ENCODE measurements at places on chromosomes 6 and 20.

DNA sequence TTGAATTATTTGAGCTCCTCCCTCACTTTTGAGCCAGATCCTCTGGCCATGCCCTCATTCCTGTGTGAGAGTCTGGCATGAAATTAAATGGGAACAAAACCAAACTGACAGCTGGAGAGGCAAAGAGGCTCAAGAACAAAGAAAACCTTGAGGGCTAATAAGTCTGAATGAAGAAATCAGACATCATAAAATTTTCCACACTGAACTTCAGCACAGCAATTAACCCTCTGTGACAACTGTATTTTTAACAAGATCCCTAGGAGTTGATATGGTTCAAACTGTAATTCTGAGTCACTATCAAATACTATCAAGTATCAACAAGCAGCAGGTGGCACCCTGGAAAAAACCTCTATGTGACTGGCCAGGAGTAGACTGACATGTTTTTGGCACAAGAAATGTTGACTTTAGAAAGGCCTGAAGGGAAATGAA, 109.4 kb upstream of the EMILIN3 start:
- peak; percentile 28 for DNase-seq

- no peak for DNase-seq
Measured at GRCh38 chr6:64955435-64955848, 751.6 kb downstream of the EYS start.

- DNase-seq, result no peak
Measured at GRCh38 chr6:3402310-3403237, 54.3 kb downstream of the SLC22A23 start.

DNA sequence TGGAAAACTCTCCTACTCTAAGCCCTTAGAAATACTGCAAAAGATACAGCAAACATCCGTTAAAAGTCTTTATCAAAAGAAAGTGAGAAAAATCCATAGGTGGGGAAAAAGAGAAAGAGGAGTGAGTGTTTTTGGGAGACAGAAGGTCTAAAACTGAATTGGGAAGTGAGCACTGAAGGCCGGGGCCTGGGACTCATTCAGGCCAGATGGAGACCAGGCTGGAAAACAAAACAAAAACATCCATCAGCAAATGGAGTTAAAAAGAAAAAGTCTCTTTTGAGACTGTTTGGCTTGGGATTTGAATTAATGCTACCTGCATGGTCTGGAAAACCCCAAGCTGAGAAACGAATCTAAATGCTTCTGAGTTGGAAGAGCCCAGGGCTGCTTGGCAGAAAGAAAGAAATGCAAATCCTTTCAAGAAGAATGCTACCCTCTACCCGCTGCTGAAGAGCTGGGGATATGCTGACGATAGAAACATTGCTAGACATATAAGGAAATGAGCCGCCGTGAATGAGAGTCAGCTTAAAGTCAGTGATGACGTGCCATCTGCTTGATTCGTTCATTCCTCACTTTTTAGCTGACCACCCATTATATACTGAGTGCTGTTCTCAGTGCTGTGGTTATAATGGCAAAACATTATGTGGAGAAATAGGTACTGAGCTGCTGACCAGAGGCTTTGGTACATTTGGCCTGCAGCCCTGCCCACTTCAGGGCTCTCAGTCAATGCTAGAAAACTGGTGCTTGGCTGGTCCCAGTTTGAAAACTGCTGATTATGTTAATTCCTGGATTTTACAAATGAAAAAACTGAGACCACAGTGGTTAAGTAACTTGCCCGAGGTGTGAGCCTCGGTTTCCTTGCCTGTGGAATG, 28.0 kb upstream of the TULP4 start:
- DNase-seq, result peak; percentile 54

GRCh38 chr20:31595654-31596411, 9.3 kb upstream of the ID1 start:
- DNase-seq, result peak; percentile 88

GRCh38 chr20:37567671-37568588, 40.3 kb upstream of the BLCAP start:
- DNase-seq, result peak; percentile 81

GRCh38 chr6:34025861-34026260, 120.0 kb downstream of the GRM4 start:
- no peak for DNase-seq

GRCh38 chr6:139642346-139642745, 267.9 kb upstream of the CITED2 start:
- no peak for DNase-seq

DNA sequence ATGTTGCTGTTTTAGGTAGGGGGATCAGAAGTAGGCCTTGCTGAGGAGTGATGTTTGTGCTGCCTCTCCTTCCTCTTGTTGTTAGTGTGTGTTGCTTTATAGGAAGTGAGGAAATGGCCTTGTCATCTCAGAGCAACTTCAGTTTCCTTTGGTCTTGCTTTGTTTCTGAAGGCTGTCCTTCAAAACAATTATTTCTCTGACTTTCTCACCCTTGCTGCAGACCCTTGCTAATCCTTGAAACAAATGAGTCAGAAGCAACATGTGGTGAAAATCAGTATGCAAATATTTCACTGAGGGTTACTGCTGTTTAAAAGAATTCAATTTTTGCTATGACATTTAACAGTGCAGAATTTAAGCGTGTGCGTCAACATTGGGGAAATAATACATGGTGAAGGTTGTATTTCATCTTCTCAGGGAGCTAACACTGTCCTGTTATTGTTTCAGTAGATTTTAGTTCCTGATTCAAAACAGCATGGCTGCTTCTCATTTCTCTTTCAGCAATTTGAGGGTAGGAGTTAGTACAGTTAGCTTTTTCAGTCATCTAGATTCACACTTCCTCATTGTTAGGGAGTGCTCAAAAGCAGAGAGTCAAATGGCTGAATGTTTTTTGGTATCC, 13.8 kb downstream of the RNF144B start:
- DNase-seq, result no peak

DNA sequence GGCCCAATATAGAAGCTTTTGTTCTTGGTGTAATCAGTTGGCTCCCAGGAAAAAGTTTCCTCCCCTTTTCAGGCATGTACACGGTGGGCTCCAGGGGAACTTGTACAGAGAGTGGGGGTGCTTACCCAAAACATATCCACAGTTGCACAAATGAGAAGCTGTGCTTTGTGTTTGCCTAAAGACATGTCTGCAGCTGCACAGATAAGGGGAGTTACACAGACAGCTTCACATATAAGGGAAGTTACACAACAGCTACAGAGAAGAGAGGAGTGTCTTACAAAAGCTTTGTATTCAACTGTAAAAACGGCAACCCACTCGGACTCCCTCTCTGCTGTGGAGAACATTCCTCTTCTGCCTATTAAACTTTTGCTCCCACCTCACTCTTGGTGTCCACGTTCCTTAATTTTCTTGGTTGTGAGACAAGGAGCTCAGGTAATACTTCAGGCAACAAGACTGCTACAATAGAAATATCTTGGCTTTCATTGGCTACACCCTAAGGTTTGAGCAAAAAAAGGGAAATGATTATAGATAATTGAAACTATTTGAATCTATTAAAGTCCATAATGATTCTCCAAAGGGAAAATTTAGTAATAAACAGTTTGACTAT, 7.4 kb upstream of the PNRC1 start:
- DNase-seq, result no peak

DNA sequence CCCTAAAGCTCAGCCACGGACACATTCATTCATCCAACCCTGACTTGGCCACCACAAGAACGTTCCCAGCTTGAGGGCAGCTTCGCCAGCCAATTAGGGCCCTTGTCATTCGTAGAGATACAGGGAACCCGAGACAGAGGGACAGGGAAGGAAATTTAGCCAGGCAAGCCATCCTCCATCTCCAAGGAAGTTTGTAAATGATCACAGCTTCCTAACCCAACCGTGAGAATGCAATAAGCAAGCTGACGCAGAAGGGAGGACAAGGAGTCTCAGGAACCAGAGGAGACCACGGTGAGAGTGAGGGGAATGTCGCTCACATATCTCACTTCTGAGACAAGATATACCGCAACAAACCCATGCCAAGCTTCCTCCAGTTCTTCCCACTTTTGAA, 1.4 kb downstream of the TRAM2 start:
- no peak for DNase-seq

GRCh38 chr6:130970839-130971410, 92.1 kb downstream of the EPB41L2 start:
- DNase-seq, result no peak

DNA sequence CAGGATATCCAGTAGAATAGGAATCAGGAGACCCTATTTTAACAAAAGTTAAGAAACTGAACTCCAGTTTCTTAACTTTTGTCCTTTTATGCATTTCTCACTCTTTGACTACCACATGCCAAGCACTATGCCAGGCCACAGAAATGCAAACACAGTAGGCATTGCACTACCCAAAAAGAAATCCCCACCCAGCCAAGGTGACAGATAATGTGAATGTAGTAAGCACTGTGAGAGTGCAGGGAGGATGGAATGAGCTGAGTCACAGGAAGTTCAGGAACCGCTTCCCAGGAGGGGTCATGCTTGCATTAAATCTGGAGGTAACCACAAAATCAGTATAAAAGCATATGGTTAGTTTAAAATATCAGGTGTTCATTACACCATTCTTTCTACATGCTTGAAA, 20.1 kb upstream of the FAM83C start:
- DNase-seq, result peak; percentile 60

DNA sequence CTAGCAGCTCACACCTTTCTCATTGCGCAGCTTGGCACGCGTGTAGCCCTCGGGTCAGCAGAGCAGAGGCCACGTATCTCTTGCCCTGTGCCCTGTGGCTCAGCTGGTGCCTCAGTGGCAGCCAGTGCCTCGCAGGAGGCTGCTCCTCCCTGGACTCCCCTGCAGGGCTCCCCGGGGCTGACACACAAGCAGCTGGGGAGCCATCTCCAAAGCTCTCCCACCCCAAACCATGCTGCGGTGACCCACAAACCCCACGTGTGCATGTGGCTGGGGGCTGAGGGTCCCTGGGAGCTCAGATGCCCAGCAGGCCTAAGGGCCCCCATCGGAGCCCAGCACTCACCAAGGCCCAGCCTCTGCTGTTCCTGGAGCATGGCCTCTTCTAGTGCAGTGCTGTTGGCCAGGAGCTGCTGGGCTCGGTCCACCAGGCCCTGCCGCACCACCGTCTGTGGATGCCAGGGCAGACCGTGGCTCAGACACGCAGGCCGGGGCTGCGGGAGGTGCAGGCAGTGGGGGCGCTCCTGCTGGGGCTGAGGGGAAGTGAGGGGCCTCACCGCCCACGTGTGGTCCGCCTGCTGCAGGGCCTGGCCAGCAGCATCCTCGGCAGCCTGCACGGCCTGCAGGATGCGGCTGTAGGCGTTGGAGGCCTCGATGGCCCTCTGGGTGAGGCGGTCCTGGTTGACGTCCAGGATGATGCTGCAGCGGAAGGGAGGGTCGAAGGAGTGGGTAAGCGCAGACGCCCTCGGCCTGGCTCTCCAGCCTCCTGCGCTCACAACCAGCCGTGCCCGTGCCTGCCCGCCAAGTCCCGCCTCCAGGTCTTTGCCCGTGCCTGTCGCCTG, 13.8 kb downstream of the ADRM1 start:
- DNase-seq, result no peak

DNA sequence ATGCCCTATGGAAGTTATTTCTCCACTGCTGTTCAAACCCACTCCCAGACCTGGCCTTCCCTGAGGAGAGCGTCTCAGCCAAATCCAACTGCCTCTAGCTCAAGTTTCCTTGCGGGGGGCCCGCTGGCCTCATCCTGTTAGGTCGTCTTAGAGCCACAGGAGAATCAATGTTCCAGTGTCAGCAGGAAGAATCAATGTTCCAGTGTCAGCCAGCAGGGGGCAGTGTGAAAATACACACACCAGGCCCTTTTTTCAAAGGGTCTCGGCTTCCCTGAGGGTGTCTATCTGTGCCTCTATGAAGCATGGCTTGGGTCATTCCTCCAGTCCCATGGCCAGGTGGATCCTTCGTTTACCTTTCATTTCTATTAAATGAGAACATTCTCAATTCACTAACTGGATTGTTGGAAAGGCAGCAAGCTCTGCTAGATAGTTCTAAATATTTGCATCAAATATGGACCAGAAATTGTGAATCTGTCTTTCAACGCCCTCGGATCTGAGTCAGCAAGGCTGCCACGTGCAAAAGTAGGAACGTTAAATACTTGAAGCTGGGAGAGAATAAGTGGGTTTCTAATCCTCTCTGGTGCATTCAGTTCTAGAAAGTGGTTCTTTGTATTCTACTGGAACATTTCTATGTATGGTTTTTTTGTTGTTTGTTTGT, 19.2 kb downstream of the PRND start:
- DNase-seq, result peak; percentile 74

Data from COLO829 (cell line).